NCI-H1436 (cell line): ENCODE measurements at places on chromosomes 12 and 14.

DNA sequence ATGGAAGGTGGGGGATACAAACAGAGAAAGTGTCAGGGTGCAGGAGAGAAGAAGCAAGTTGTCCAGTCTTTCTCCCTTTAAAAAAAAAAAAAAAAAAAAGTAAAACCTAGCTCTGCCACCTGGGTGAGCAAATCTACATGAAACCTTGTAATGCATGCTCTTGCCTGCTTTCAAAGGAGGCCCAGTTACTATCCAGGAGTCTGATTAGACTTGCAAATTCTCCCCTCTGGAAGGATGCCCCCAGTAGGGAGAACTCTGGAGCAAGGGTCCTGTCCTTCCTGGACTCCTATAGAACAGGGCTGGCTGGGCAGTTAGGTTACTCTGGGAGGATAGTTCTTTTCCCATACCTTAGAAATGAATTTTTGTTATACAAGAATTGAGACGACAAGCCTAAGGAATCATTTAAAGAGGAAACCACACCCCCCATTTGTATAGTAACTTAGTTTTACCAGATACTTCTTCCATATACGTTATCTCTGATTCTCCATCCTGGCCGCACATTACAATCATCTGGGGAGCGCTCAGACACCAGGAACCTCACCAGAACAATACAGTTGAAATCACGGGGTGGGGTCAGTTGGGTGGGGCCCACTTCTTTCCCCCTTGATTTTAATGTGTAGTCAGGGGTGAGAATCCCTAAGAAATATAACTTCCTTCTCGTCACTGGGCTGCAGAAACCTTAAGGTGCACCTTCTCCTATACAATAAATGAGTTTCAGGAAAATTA is 30.5 kb downstream of the RAB35 start:
- no peak for DNase-seq

DNA sequence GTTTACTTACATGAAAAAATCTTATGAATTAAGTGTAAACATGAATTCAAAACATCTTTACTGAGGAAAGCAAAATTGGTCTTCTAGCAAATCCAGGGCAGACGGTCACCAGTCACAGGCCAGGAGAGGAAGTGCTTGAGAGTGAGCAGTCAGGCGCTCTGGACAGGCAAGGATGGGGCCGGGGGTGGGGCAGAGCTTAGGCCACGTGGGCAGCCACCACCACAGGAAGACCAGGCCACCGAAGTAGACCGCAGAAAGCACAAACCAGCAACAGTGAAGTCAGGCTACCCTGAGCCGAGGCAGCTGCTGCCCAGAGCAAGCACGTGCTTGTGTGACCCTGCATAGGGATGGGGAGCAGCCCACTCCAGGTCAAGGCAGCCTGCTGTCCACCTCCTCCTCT is 33.5 kb downstream of the SLC6A12 start:
- no peak for DNase-seq

DNA sequence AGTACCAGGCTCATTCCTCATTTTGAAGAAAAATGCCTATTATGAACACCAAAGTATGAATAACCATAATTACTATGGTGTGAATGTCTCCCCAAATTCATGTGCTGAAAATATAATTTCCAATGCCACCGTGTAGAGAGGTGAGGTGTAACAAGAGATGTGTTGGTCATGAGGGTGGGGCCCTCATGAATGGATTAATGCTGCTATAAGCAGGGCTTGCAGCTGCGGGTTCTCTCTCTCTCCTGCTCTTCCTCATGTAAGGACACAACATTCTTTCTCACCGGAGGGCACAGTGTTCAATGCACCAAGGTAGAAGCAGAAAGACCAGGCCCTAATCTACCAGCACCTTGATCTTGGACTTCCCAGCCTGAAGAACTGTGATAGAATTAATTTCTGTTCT is 70.0 kb downstream of the TMTC1 start:
- DNase-seq = no peak

DNA sequence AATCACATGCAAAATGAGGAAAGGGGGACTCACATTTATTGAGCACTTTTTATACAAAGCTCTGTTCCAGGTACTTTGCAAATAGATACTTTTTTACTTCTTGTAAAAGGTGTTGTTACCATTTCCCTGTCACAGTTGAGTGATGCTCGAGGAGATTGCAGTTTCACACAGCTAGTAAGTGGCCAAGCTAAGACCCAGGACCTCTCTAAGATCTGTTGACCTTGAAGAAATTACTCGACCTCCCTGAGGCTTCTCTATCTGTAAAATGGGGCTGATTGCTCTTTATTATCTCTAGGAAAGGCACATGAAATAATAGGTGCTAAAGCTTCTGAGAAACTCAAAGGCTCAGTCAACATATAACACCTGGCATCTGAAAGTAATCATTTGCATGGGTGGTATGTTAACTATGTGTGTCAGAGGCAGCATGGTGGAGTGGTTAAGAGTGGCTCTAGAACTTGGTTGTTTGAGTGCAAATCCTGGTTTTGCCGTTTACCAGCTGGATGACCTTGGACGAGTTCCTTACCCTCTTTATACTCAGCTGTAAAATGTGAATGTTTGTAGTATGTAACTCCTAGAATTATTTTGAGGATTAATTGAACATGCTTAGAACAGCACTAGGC is 41.5 kb downstream of the IFT81 start:
- no peak for DNase-seq
